Fibroblast of skin of scalp (primary cell): ENCODE measurements at places on chromosomes 7 and 10.
A peak's percentile ranks its signal among the peaks of the same experiment; 100 is the strongest.

GRCh38 chr7:51276091-51276605, 40.5 kb downstream of the COBL start:
- DNase-seq, result no peak

DNA sequence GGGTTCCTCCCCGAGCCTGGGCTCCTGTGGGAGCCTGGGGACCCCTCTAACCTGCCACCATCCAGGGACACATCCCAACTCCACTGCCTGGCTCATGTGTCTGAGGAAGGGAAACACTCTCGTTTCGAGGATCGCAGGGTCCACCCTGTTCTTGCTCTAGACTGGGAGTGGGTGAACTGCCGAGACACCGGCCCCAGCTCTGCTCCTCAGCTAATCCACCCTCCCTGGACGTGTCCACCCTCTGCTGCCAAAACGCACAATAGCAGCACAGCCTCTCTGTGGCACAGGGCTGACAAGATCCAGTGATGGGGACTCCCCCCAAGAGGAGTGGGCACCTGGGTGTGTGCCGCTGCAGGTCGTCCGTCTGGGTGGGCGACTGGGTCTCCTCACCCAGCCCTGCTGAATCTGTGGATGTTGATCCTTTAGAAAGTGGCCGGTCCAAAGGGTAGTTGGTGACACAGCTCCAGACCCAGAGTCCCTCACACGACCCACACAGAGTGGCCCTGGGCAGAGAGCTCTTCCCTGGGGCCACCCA, 65.2 kb upstream of the FAM20C start:
- DNase-seq, result no peak

- no peak for DNase-seq
Observed at GRCh38 chr7:96311967-96312366, 9.9 kb downstream of the SLC25A13 start.

GRCh38 chr10:31706464-31707092, 222.1 kb downstream of the ARHGAP12 start:
- no peak for DNase-seq

DNA sequence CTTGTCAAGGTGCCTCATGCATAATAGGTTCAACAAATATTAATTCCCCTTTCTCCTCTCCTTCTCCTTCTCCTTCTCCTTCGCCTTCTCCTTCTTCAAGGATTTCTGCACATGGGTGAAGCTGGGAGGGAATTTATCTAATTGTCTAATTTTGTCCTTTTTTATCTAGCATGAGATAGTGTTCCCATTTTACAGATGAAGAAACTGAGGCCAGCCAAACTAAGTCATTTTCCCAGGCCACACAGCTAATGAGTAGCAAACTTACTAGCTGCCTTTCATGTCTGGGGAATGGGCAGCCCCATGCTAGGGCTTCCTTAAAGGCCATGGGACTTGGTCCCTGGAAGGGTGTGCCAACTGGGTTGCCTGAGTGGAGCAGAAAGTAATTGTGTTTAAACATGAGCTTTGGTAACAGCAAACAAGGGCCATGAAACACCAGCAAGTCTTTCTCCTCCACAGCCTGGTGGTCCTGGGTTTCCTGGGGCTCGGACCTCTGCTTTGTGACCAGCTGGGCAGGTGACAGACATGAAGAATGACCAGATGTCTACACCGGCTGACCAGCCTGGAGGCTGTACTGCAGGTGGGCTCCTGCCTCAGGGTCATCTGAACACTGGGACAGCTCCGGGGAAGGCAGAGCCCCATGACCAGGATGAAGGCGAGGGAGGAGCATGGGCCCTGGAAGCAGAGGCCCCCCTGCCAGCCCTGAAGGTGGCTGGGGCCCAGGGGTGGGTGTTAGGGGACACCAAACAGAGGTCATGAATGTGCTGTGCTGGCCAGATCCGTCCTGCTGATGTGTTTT, 138.0 kb downstream of the PTPN20 start:
- DNase-seq, result no peak

DNA sequence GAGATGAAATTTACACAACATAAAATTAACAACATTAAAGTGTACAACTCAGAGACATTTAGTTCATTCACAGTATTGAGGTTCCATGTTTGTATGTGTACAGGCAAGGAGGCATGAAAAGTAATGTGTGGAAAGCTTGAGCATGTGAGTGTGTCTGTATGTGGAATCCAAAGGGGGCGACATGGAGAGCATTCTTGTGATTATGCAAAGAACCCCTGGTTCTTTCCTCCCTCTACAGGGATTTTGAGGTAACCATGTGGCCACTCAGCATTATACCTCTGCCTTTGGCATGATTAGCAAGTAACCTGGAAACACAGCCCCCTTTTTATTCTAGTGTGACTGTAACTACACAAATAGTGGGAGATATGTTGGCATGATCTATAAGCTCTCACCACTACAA, 21.0 kb downstream of the OR2F1 start:
- no peak for DNase-seq

- peak; percentile 53 for DNase-seq
Observed at GRCh38 chr7:94426980-94427875, 32.5 kb downstream of the COL1A2 start.

- DNase-seq, result peak; percentile 95
Observed at GRCh38 chr10:90920986-90921666, at the start of gene ANKRD1. TSS of gene ANKRD1 (minus strand) at chr10:90921087. CDS start at chr10:90921027, 60 bp downstream.

DNA sequence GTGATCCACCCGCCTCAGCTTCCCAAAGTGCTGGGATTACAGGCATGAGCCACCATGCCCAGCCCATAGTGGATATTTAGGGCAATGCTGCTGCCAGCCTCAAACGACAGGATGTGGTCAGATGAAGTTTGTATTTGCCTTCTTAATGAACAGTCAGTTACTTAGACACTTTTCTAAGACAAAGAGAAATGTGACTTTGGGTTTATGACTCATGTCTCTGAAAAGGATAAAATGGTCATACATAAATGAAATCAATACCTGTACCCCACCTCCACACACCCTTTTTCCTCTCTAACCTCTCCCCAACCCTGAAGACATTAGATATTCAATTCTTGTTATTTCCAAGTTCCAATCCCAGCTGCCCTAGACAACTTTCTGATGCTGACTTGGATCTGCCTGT, 109.3 kb upstream of the INSIG1 start:
- DNase-seq, result no peak

DNA sequence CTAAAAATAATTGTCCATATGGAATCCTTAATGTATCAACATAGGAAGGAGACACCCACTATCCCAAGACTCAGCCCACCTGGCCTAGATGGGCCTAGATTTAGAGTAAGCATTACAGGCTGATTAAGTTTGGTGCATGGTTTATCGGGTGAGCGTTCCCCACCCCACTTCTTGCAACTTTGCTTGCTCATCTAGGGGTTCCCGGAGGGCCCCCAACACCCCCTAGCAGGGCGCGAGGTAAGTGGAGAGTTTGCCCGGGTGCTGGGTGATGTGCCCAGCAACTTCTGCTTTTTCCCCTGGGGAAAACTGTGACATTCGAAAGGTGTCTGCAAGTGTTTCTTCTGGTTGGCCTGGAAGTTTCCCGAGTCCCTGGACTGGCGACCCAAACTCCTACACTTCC, 31.7 kb downstream of the SKIDA1 start:
- DNase-seq, result no peak

DNA sequence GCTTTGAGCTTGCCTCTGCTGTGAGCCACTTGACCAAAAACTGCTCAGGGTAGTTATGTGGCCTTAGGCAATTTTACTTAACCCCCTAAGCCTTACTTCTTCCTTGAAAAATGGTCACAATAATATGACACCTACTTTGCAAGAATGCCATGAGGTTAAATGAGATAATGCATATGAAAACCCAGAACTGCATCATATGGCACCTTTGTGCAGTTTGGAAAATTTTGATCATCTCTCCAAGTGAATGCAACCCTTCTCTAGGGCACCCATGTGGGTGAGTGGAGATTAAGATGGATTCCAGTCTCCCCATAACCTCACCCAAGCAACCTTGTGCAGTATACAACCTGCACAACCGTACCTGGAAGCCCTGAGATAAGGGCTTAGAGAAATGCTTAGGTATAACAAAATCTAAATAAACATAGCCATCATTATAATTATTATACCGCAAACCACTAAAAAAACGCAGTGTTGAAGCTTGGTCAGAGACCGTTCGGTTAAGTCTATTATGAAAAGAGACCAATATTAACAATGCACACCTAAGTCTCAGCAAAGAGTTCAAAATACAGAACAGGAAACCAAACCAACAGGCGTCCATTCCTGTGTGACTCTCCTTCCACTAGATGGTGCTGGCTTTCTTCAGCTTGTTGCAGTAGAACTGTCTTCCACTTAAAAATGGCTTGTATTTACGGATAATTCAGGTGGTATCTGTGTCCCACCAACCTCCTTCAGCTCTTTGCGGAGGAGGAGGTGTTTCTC, 21.0 kb upstream of the ASB15 start:
- peak; percentile 27 for DNase-seq

DNA sequence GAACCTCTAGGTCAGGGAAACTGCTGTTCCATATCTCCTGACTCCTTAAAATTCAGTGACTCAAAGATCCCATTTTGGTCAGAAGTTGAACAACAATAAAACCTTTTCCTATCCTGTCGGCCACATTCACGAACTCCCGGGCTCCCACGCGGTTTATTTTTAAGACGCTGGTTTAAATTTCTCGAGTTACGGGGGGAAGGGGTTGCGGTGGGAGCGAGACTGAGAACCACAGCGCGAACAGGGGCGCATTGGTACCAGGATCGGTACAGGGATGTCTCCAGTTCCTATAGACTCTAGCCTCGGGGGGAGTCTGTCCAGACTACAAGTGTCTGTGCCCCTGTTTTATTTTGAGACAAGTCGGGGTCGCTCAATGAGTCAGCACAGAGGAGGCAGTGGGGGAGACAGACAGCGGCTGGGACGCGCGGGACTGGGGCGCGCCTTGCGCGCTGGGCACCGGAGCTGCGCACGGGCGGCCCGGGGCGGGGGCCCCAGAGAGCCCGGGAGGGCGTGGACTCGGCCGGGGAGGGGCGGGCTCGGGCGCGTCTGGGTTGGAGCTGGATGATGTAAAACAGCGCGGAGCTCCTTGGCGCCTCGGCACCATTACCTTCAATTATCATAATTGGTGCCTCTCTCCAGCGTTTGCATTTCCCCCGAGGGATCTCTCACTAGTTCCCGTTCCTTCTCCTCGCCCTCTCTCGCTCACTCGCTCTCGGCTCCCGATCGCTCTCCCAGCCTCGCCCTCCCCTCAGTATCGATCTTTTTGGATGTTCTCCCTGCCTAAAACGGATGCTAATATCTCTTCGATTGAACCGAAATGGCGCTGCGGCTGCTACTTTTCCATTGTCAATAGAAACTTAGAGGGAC, 8.7 kb upstream of the BAMBI start:
- peak; percentile 42 for DNase-seq
